ENCODE measurements at places on chromosomes 7 and 10.

GRCh38 chr7:4068286-4068685 lies 613.8 kb upstream of the FOXK1 start:
- DNase-seq: no peak

DNA sequence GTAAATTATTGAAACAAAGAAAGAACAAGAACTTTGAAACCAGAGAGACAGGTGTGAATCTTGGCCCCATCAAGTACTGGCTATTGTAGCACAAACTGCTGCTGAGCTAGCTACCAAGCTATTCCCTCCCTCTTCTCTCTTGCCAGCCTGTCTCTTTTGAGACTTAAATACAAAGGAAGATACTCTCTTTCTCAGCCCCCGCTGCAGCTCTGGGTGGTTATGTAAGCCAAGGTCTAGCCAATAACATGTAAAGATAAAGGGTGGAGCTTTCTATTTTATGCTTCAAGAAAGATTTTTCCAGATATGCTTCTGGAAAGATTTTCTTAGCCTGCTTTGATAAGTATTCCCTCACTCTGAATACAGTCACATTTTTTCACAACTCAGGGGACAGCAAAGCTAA lies 17.2 kb downstream of the BAZ1B start:
- no peak for DNase-seq

DNA sequence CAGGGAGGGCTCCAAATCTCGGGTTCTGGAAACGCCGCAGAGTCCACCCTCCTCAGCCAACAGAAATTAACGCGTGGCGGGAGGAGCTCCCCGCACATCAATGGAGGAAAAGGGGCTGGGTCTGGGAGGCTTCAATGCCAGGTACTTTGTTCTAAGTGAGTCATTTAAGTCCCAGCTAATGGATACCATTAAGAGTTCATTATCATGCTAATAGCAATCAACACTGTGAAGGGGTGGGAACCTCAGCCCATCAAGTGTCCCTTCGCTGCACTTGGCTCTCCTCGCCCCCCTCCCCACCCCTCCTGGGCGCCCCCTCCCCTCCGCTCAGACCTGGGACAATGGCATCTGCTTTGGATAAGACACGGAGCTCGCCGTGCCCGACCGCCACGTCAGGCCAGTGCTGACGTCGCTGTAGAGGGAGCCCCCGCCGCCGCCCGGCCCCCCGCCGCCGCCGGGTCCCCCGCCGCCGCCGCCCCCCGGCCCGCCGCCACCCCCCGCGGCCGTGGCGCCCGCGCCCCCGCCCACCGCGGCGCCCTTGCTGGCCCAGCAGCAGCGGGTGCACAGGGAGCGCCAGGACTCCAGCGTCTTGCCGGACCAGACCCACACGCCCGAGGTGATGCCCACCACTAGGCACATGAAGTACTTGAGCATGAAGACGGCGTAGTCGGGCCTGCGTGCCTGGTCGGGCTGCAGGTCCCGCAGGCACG lies 2.9 kb downstream of the FZD8 start:
- no peak for DNase-seq

DNA sequence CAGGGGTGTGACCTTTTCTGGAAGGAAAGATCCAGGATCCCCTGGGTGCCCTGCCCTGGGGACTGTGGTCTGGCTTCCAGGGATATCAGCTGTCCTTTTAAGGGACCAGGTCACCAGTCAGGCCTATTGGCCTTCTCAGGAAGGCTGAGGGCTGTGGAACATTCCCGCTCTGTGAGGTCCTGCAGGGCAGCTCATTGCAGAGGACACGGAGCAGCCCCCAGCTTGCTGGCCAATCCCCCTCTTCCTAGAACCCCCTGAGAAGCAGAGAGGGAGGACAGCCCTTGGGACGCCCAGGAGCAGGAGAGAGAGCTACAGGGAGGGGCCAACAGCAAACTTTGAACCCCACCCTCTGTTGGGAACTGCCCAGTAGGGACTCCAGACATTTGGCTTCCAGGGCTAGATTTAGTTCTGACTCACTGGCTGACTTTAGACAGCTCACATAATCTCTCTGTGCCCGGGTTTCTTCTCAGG lies 67.9 kb upstream of the COL13A1 start:
- no peak for DNase-seq

- no peak for DNase-seq
Measured at GRCh38 chr10:110979611-110980010, 60.2 kb downstream of the SHOC2 start.

GRCh38 chr7:12397671-12398070 lies 6.0 kb downstream of the VWDE start:
- no peak for DNase-seq

DNA sequence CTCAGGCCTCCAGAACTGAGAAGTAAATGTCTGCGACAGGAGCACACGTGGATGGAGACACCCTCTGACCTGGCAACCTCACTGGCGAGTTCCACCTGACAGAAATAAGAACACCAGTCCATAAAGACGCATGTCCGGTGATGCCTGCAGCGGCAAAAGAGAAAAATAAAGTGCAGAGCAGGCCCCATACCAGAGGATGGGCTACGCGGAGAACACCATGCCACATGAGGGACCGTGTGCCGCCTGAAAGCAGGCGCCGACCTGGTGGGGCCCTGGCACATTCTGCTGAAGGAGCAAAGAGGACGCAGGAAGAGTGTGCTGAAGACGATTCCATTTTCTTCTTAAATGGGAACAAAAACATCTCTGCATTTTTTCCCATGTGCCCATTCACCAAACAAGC lies 105.0 kb downstream of the VIPR2 start:
- DNase-seq: no peak

- DNase-seq: no peak
Measured at GRCh38 chr10:62473241-62473640, 99.1 kb downstream of the ZNF365 start.

DNA sequence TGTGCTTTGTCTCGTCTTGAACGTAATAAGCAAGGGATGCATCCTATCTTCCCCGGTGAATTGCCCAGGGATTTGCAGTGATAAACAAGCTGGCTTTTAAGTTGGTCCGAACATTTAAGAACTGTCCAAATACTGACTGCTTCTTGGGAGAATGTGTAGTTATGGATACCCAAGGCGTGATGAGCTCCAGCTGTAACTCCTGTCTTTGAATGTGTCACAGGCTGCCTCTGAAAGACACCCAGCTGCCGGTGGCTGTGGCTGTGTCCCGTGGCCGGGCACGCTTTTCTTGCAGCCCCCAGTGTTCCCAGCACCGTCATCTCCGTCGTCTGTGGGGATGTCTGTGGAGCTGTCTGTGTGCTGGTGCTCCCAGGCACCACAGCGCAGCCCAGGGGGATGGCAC lies 118.1 kb downstream of the GLRX3 start:
- no peak for DNase-seq

DNA sequence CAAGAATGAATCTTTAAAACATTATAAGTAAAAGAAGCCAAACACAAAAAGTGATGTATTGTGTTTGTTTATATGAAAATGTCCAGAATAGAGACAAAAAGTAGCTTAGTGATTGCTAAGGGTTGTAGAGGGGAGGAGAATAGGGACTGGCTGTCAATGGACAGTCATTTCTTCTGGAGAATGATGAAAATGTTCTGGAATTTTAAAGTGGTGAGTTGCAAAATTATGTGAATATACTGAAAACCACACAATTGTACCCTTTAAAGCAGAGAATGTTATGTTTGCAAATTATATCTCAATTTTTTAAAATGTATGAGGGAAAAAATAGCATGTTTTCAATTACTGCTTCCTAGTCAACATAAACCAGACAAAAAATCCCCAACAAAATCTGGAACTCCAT lies 174.2 kb downstream of the KMT2E start:
- no peak for DNase-seq

DNA sequence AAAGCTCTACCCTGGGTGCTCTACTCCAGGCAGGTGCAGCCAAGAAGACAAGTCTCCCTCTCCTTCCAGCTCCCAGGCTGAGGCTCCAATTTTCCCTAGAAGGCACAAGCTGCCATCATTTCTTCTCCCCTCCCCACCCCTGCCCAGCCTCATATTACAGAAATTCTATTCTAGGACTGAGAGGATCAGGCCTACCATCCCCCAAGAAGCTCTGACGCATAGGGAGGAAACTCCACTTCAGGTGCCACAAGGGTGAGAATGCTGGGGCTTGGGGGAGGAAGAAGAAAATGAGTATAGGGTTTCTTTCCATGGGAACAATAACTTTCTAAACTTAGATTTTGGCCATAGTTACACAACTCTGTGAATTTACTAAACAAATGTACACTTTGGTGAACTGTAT lies 35.3 kb downstream of the FEZF1 start:
- DNase-seq: no peak

DNA sequence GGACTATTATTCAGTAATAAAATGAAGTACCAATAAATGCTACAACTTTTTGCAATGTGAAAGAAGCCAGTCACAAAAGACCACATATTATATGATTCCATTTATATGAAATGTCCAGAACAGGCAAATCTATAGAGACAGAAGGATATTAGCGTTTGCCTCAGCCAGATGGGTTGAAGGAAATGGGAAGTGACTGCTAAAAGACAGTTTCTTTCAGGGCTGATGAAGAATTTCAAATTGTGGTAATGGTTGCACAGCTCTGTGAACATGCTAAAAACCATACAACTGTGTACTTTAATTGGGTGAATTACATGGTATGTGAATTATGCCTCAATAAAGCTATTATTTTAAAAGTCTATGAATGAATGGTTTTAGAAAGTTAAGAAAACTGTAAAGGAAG lies 23.9 kb upstream of the REEP3 start:
- DNase-seq: no peak

GRCh38 chr7:100962537-100962936 lies 6.8 kb upstream of the MUC12 start:
- DNase-seq: no peak

DNA sequence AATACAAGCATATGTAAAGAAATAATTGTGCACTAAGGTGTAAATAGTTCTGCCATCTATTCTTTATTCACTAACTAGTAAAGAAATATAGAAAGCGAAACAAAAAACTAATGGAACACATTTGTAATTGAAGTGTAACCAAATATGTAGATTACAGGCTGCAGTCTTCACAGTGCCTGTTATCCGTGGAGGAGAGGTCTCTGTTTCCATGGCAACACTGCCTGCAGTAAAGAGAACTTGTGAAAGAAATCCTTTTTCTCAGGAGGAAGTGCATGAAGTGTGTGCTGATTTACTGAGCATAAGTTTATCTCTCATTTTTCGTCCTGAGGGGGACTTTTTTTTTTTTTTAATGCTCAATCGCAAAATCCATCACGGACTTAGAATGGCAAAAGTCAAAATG lies 102.5 kb downstream of the APBB1IP start:
- DNase-seq: no peak

GRCh38 chr7:39248041-39248691 lies 270.5 kb downstream of the POU6F2 start:
- DNase-seq: no peak

DNA sequence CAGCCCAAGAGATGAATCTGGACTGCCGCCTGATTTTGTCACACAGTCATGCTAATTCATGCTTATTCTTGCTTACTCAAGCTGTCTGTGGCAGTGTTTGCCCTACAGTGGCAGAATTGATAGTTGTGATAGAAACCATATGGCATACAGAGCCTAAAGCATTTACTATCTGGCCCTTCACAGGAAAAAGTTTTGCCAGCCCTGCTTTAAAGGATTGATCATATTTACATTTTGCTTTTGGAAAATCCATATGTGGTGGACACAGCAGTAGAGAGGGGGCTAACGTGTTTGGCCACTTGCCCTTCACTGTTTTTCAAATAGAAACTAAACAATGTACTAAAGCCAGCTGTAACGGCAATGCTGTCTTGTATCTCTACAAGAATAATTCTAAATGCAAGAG lies 974.0 kb upstream of the GHITM start:
- DNase-seq: no peak

GRCh38 chr7:28953633-28954032 lies 4.5 kb downstream of the TRIL start:
- no peak for DNase-seq

- DNase-seq: no peak
Measured at GRCh38 chr10:115094416-115095140, 1.4 kb downstream of the ATRNL1 start.

DNA sequence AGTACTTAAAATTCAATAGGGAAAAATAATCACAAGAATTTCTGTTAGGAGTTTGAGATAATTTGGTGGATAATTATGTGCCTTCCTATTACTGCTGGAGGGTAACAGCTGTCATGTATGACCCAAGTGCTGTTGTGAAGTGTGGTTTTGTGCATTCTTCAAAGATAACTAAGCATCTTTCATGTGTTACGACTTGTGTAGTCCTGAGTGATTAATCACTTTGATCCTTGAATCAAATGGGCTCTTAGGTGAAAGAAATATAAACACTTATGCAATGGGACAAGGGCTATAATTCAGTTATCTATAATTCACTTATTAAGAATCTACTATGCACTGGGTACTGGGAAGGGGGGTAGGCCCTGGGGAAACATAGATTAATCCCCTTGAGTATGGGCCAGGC lies 89.0 kb downstream of the CH25H start:
- DNase-seq: no peak

DNA sequence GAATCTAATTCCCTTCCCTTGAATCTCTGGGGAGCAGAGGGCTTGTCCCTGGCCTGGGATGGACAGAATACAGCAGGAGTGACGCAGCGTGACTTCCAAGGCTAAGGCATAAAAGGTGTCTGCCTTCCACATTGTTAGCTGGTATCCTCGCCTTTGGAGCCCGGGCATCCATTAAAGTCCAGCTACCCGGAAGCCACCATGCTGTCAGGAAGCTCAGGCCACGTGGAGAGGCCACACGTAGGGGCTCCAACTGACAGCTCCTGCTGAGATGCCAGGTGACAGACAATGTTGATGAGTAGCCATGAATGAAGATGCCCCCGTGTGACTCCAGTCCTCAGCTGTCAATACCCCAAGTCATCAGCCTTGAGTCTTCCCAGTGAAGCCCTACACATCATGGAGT lies 99.9 kb downstream of the OAT start:
- no peak for DNase-seq

DNA sequence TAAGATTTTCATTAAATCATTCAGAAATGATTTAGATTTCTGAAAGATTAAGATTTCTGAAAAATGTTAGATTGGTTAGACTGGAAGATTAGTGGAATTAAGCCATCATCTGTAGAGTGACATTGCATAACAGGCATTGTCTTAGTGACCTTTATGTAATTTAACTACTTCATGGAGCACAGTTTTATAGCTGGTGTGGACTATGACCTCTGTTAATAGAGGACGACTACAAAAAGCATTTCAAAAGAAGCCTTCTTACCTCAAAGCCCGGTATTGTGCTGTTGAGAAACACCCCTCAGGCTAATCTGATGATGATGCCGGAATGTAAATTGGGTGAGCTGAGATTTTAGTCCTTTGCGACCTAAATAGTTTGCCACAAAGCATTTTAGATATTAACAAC lies 55.6 kb downstream of the GALNT11 start:
- no peak for DNase-seq

- DNase-seq: no peak
Measured at GRCh38 chr7:136925556-136925955, 57.1 kb downstream of the CHRM2 start.

- no peak for DNase-seq
Measured at GRCh38 chr10:132702601-132703418, 83.1 kb downstream of the NKX6-2 start.

Data from omental fat pad (tissue), 4 donors.